ENCODE measurements at places on chromosomes 13 and 19. TPM values are rescaled to one million over a fixed set of nuclear protein-coding genes. Genes with fewer than 3 reads are reported as not detected.
A peak's percentile ranks its signal among the peaks of the same experiment; 100 is the strongest.

- no peak for DNase-seq
- no peak overlapping the region for H3K4me3 ChIP-seq
- H3K36me3 ChIP-seq: no peaks in the 10 kb centered on the region
- no peaks in the 10 kb centered on the region for H3K4me1 ChIP-seq
- H3K27me3 ChIP-seq: no peaks in the 10 kb centered on the region
Measured at GRCh38 chr19:39874404-39874803, 28.2 kb upstream of the FBL start.

DNA sequence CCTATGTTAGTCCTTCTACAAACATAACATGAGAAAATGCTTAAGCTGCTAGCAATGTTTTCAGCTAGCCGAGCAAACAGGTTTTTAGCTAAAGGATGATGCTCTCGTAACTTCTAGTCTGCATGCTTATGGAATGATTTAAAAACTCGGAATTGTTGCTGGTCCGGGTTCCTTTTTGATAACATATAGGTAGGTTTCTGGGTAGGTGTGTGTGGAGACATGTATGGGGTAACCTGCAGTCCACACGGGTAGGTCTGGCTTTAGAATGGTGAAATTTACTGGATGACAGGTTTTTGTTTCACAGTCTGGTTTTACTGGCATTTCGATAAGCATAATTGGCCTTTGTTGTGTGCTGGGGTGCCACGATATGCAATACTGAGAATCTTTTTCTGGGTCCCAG lies 4.4 kb downstream of the ZNF813 start:
- no peak overlapping the region for H3K4me3 ChIP-seq
- no peaks in the 10 kb centered on the region for H3K27me3 ChIP-seq
- peaks cover 16% of the 10 kb centered on the region for H3K4me1 ChIP-seq
- no peak overlapping the region for H3K27ac ChIP-seq

- H3K4me3 ChIP-seq: no peak overlapping the region
- peaks cover 5% of the 10 kb centered on the region for H3K4me1 ChIP-seq
- H3K27ac ChIP-seq: no peak overlapping the region
- H3K36me3 ChIP-seq: peaks cover 27% of the 10 kb centered on the region
- no peaks in the 10 kb centered on the region for H3K27me3 ChIP-seq
Measured at GRCh38 chr19:58332697-58333096, 5.9 kb downstream of the ZSCAN22 start.

GRCh38 chr13:51849145-51850101 lies 4.4 kb upstream of the TMEM272 start:
- no peaks in the 10 kb centered on the region for H3K36me3 ChIP-seq
- H3K4me1 ChIP-seq: peaks cover 18% of the 10 kb centered on the region
- no peak overlapping the region for H3K4me3 ChIP-seq
- peak; percentile 78 for DNase-seq

- no peaks in the 10 kb centered on the region for H3K4me1 ChIP-seq
- no peak overlapping the region for H3K4me3 ChIP-seq
- no peaks in the 10 kb centered on the region for H3K36me3 ChIP-seq
Measured at GRCh38 chr13:70098669-70099068, 9.0 kb upstream of the ATXN8OS start.

DNA sequence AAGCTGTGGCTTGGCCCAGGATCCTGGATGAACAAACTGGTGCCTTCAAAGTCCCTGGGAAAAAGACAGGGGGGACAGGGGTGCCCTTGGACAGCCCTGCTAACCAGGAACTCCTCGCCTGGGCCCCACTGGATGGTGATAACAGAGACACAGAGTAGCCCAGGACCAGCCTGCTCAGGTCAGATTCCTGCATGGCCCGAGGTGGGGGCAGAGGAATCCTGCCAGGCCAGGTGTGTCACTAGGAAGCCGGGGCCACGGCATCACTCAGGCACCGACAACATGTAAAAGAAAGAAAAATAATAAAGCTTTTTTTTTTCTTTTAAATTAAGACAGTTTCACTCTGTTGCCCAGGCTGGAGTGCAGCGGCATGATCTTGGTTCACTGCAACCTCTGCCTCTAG lies 5.6 kb upstream of the RPL18A start:
- H3K4me3 ChIP-seq: no peak overlapping the region
- H3K27ac ChIP-seq: no peak overlapping the region
- no peaks in the 10 kb centered on the region for H3K27me3 ChIP-seq
- DNase-seq: no peak
- peaks cover 2% of the 10 kb centered on the region for H3K36me3 ChIP-seq
- H3K4me1 ChIP-seq: peaks cover 30% of the 10 kb centered on the region

The SNRNP70 gene
- 270 TPM for total RNA-seq

The ZNF331 gene
- 18.9 TPM for total RNA-seq
